Activated naive CD4-positive, alpha-beta T cell treated with anti-CD3 and anti-CD28 coated beads, Interleukin-2, amount 50 U/mL, for 72 hours (primary cell): ENCODE measurements at places on chromosomes 1 and 21.

GRCh38 chr21:14215971-14216641 lies at the start of gene RBM11:
TSS of gene RBM11 (plus strand) at chr21:14216157. CDS start at chr21:14216187, 30 bp downstream.
- DNase-seq, result peak; percentile 77

DNA sequence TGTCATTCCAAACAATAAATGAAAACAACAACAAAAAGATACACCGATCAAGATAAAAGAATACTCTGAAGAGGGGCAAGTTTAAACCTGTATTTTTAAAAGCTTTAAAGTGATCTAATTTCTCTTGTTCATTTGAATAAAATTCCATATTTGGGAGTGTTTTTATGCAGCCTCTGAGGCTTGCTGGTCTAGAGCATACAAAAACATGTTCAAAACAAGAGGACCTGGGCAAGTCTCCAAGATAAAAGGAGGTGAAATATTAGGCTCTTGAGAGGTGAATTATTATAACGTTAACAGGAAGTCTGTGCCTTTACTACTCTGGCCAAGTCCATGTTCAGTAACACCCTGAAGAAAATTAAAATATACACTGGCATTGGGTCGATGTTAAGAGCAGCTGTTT lies 20.1 kb downstream of the URB1 start:
- DNase-seq, result no peak

DNA sequence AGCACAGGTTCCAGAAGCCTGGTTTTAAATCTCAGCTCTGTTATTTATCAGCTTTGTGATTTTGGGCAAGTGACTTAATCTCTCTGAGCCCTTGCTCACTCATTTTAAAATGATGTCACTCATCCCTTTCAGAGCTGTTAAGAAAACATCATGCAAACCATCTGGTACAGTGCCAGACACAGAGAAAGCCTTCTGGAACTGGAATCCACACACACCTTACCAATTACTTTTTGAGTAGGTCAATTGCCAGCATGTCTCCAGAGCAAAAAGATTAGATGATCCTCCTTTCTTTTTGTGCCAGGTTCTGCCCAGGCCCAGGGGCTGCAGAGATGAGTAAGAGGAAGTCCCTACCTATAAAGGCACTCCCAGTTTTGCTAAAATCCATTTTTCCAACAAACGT lies 61.3 kb downstream of the ROR1 start:
- DNase-seq, result no peak

DNA sequence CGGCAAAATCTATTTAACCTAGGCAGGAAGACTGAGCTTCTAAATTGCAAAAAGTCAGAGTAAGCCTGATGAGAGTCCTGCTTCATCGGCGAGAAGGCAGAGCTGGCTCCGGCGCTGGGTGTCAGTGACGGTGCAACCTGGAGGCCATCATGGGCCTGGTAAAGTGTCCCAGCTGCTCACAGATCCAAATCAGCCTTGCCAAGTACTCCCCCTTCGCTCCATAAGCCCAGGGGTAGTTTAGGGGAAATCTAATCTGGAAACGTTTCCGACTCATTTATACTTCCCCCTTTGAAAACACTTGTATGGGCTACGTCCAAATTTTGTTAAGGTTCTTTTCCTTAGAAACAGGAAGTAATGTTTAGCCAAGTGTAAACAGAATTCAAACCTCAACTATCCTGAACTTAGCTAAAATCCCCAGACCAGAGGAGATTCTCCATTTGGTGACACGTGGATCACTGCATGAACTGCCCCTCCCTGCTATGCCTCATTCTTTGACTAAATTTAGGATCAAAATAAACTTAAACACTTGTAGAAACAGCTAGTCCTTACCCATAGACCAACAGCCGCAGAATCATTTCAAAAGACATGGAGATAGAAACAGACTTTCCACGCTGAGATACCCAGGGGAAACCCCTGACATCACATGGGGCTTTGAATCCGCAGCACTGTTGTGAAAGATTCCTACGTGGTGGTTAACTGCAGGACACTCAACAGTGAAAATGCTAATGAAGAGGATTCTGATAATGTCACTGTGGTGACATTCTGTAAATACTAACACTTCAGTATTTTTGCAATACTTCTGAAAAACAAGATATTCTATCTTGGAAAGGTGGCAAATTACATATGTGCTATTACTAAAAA lies 172.7 kb downstream of the TGFBR3 start:
- peak; percentile 36 for DNase-seq

DNA sequence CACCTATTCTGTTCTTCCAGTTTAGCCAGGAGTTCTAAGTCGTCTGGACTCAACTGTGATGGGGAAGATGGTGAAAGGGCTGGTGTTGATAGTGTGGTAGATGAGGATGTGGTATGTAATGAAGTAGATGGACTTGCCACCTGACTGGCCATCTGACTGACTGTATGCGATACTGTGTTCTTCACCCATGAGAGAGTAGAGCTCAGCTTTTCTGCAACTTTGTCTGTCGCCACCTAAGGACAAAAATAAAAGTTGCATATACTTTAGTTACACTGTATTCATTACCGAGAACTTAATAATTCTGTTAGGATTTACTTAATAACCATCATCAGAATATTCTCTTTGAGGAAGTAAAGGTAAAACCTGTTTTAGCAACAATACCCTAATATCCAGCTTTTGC lies 48.5 kb downstream of the EVI5 start:
- DNase-seq, result no peak

DNA sequence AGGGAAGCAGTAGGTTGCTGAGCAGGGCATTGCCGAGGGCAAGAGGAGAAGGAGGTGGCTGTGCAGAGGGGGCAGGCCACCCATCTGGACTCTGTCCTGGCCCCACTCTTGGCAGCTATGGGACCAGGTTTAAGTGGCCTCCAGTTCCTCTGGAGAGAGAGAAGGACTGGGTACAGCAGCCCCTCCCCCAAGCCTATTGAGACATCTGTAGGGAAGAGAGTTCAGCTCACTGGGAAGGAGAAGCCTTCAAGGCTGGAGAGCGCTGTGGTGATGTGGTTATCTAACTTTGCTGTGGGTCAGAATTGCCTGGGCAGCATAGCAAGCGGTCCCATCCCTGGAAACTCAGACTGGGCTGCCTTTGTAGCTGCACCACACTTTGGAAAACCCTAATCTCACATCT lies 93.9 kb downstream of the KCNJ15 start:
- DNase-seq, result no peak

DNA sequence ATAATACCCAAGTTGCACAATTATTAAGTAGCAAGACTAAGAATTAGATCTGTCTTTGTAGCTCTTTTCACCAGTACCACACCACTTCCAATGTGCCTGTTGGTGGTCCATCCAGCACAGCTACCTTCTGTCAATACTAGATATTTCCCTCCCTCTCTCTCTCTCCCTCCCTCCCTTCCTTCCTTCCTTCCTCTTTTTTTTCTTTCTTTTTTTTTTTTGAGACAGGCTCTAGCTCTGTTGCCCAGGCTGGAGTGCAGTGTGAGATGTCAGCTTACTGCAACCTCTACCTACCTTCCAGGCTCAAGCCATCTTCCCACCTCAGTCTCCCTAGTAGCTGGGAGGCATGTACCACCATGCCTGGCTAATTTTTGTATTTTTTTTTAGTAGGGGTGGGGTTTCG lies 21.1 kb downstream of the KPNA6 start:
- DNase-seq, result no peak

- DNase-seq, result no peak
These were observed 30.3 kb downstream of the HOOK1 start for GRCh38 chr1:59845091-59845490.

- DNase-seq, result no peak
These were observed 69.8 kb downstream of the PBX1 start for GRCh38 chr1:164628772-164629171.

GRCh38 chr1:37036667-37037053 lies 2.3 kb upstream of the GRIK3 start:
- DNase-seq, result no peak

- DNase-seq, result no peak
These were observed 5.3 kb upstream of the DPYD start for GRCh38 chr1:97926017-97926708.

- no peak for DNase-seq
These were observed 188.5 kb downstream of the SLC45A1 start for GRCh38 chr1:8506456-8506855.

DNA sequence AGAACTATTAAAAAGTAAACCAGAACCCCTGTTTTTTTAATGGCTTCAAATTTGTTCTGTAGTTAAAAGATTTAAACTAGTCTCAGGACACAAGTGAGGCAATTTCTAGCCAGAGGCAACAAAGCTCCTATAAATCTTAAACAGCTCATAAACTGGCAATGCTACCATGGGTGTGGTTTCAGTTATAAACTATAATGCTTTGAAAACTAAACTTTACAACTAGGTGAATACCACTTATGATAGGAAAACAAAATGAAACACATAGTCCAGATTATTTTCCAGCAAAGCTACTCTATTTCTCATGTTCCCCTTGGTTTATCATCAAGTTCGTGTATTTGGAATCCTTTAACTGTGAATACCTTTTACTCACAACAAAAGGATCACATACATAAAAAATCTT lies 282.5 kb downstream of the VAV3 start:
- no peak for DNase-seq

DNA sequence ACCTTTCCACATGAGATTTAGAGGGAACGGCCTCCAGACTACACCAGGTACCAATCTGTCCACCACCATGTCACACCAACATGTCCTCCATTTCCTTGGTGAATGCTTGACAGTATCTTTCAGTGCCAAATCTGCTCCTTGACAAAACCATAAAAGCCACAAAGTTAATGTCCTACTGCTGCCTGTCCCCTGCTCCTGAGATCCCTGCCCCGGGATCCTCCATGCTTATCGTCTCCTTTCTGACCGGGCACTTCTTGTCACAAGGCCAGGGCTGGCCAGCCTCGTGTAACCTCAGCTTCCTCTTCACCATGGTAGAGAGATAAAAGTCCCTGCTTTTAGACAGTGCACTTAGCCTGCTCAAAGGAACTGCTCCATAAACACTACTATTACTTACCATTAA lies 136.2 kb downstream of the NAV1 start:
- DNase-seq, result no peak

- no peak for DNase-seq
These were observed 45.8 kb upstream of the SAMSN1 start for GRCh38 chr21:14591882-14592281.

- no peak for DNase-seq
These were observed 763 bp downstream of the AUNIP start for GRCh38 chr1:25858494-25858893.

GRCh38 chr1:27600498-27601175 lies 3.3 kb downstream of the AHDC1 start:
- DNase-seq, result no peak

DNA sequence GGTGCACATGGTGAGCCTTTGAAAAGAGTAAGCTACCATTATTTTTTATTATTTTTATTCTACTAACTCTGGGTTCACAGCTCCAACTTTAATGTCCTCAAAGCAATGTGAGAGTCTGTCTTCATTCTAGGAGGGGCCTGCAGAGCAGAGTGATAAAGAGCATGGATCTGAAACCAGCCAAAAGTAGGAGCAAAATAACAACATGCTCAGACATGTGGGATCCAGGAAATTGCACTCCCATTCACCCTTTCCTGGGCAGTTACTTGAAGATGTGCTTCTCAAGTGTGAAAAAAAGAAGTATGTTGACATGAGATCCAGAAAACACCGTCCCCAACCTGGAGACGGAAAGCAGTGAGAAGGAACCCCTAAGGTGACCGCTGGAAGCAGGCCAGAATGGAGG lies 8.7 kb upstream of the LIN28A start:
- DNase-seq, result no peak

DNA sequence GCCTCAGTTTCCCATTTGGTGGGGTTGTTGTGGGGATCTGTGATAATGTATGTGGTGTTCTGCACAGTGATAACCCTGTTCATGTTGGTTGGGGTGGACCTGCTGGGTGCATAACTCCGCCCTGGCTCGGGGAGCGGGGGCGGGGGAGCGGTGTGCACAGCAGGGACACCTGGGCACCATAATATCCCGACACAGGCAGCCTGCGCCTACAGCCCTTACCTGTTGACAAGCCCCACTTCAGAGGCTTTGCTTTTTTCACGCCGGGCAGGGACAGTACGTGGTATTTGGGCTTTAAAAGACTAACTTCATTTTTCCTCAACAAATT lies 48.0 kb upstream of the ACOT11 start:
- DNase-seq, result no peak

GRCh38 chr1:67788238-67788790 lies 45.0 kb downstream of the GNG12 start:
- no peak for DNase-seq

DNA sequence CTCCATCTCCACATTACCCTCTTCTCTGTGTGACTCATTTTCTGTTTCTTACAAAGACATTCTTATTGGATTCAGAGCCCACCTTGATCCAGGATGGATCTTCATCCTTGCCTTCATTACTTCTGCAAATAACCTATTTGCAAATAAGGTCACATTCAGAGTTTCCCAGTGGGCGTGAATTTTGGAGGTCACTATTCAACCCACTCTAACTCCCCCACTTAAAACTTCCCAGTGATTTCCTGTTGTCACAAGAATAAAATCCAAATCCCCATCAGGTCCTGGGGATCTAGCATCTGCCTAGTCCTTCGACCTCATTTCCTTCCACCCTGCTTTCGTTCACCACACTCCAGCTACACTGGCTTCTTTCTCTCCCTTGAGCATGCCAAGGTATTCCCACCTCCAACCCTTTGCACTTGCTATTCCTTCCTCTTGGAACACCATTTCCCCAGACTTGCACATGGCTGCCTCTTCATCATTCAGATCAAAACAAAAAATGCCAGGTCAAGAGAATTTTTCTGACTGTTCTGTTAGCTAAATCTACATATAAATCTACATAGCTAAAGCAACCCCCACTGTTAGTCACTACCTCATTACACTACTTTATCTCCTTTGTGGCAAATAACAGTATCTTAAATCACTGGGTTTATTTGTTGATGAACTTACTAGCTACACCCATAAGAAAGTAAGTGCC lies 187.2 kb downstream of the TOMM20 start:
- no peak for DNase-seq

DNA sequence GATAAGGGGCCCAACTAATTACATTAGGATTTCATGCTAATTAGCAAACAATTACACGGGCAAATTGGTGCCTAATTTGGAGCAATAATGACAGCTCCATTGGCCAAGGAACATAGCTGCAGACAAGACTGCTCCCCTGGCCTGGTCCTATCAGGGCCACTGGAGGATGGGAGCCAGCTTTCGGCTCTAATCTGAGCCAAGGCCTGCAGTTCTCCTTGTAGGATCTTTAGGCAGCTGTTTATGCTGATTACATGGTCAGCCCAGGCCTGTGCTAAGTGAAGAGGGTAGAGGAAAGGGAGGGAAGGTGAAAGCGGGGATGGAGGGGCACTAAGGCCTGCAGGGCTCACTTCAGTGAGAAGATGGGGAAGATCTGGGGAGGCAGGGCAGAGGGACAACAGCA lies 12.4 kb upstream of the ADGRB2 start:
- DNase-seq, result no peak

GRCh38 chr1:4797016-4797410 lies 142.6 kb downstream of the AJAP1 start:
- DNase-seq, result no peak

GRCh38 chr21:43703035-43703880 lies 15.7 kb upstream of the PDXK start:
- no peak for DNase-seq
